ENCODE measurements at places on chromosomes 3 and 15. TPM values are rescaled to one million over a fixed set of nuclear protein-coding genes. Genes with fewer than 3 reads are reported as not detected.

GRCh38 chr3:99249627-99250026 is 348.1 kb upstream of the DCBLD2 start:
- no peak for DNase-seq
- no peaks in the 10 kb centered on the region for H3K4me1 ChIP-seq
- no peak overlapping the region for H3K4me3 ChIP-seq
- H3K27ac ChIP-seq: no peak overlapping the region
- H3K36me3 ChIP-seq: no peaks in the 10 kb centered on the region

DNA sequence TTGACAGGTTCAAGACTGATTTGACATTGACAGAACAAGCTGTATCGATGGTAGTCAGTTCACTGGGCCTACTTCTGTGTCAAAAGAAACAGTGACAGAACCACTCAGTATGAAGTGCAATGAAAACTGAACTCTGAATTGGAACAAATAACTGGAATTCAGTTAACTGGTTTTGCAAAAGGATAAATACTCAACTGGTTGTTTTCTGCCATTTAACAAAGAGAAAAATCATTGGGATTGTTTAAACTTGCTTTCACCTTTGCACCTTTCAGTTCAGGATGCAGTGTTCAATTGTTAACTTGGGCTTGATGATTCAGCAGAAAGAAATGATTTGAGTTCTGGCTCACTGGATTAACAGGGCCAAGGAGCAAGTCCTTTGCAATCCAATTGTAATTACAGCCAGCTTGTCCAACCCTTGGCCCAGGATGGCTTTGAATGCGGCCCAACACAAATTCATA is 4.9 kb downstream of the BTD start:
- peaks cover 23% of the 10 kb centered on the region for H3K4me1 ChIP-seq
- H3K36me3 ChIP-seq: peaks cover 17% of the 10 kb centered on the region
- DNase-seq: no peak

SYNPR gene
- polyA plus RNA-seq: not detected

SCG5 gene
- not detected for polyA plus RNA-seq

MAGI1 gene
- not detected for polyA plus RNA-seq

Data from naive thymus-derived CD8-positive, alpha-beta T cell (primary cell).